ENCODE measurements at places on chromosomes 3 and 15. TPM values are rescaled to one million over a fixed set of nuclear protein-coding genes. Genes with fewer than 3 reads are reported as not detected.

The SCN5A gene
- 0.39 TPM for total RNA-seq

DNA sequence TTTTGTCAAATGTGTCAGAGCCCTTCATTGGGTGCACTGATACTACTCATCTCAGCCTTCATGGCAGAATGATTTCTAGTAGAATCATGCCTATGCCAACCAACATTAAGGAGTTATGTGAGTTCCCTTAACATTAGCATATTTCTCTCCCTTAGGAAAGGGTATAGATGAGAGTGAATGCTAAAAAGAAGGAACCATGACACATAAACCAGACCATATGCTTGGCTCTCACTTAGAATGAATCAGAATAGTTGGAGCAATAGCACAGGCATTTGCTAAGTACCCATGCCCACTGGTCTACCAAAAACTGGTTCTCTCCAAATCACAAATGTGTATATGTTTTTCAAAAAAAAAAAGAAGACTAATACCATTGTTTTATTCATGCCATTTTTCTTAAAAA lies 51.1 kb downstream of the STRIT1 start:
- DNase-seq, result no peak

- no peak for DNase-seq
These were observed 112.7 kb downstream of the NFKBIZ start for GRCh38 chr3:101962055-101962454.

GRCh38 chr15:63258658-63259057 lies 18.7 kb upstream of the APH1B start:
- no peak for DNase-seq

GRCh38 chr15:101148166-101148880 lies 103.5 kb downstream of the CHSY1 start:
- no peak for DNase-seq

DNA sequence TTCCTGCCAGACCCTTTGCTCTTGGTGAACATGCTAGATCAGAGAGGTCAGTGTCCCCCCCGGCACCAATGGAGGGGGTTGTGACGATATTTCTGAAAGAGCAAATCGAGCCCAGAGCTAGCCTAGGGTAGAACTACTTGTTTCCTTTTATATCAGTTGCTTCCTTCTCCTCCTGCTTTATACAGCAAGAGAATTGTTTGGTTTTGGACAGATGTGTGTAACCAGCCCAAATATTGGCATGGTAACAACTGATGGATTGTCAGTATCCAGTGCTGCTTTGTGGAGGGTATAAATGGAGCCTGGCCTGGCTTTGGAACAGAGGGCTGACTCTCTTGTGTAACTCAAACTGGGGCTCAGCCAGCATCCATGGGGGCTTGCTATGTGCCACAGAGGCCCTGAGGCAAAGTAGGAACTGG lies 27.2 kb downstream of the SNX1 start:
- DNase-seq, result peak; percentile 22

The ERC2 gene
- 2.5 TPM for total RNA-seq

DNA sequence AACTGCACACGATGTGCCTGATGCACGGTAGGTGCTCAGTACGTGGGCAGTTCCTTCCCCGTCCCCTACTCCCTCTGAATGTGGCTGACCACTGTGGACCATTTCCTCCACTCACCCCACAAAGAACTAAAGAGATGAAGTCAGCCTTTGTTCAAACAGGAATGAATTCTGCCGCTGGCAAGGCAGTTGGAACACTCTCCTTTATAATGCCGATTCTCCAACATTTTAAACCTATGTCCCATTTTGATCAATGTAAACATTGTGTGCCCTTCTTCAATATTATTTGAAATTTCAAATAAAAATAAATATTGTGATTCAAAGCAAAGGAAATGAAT lies 57.5 kb upstream of the MEF2A start:
- peak; percentile 36 for DNase-seq

GRCh38 chr15:57496946-57497869 lies 94.5 kb upstream of the MYZAP start:
- DNase-seq, result no peak

DNA sequence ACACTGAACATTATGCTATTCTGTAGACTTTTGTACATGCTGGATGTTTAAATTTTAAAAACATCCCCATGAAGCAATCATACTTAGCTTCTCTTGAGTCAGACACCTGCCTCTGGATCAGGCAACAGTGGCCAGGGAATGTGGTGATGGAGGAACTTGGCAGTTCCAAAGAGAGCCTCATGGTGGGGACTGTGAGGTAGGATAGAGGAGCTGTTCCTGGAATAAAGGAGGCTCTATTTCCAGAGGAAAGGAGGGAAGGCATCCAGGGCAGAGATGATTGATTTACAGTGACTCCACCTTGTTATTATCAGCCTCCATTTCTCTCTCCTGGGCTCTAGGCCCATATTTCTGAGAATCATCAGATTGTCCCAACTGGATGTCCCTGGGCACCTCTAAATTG lies 35.0 kb upstream of the ABHD17C start:
- no peak for DNase-seq

DNA sequence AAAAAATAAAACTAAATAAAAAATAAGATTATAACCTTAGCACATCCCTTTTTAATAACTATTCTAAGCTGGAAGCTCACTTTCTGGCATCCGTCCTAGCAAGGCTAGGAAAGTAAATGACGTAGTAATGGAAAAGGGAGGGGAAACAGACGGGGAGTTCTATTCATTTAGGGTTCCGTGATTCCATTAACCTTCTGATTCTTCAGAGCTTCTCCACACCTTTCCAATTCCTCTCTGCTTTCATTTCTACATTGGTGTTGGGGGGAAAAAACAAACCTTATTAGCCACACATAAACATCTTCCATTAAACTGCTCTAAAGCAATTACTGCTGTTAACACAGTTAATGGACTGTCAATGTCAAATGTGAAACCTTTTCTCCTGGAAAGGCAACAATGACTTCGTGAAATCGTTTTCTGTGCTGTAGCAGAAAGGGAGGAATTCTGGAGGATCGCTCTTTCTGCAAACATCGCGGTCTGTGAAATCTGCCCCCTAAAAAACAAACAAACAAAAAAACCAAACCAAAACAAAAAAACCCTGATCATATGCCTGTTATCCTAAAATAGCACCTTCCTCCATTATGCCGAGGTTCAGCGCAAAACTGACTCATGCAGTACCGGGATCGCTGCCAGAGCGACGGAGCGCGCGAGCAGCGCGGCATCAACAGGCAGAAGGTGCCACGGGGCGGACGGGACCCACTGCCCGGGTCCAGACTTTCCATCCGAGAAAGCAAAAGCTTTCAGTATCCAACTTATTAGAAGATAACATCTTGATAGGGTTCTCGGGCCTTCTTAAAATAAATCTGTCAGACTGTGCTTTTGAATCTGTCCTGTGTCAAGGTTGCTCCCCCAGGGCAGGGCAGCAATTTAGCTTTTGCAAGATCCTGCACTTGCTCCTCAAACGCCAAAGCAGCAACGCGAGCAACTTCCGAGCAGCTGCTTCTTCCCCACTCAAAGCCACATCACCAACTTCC lies 156.2 kb downstream of the FGF12 start:
- DNase-seq, result no peak

DNA sequence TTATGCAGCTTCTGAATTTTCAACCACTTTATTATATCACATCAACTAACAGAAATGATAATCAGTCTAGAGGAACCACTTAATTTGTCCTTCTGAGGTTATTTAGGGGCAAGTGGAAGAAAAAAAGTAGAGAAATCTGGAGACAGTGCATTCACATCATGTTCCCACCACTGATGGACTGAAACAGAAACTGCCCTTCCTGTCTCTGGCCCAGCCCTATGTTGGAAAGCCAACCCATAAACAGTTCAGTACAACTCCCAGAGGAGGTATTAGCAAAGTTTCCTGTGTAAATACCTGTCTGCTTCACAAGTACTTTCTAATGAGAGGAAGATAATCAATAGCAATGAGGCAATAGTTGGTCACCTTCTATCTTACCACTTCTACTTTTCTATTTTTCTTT lies 205.8 kb downstream of the SSR3 start:
- no peak for DNase-seq

GRCh38 chr15:39251413-39252133 lies 329.3 kb upstream of the THBS1 start:
- peak; percentile 50 for DNase-seq

- no peak for DNase-seq
These were observed 79.4 kb downstream of the AAGAB start for GRCh38 chr15:67174864-67175573.

The CHRNB4 gene
- total RNA-seq, result not detected

DNA sequence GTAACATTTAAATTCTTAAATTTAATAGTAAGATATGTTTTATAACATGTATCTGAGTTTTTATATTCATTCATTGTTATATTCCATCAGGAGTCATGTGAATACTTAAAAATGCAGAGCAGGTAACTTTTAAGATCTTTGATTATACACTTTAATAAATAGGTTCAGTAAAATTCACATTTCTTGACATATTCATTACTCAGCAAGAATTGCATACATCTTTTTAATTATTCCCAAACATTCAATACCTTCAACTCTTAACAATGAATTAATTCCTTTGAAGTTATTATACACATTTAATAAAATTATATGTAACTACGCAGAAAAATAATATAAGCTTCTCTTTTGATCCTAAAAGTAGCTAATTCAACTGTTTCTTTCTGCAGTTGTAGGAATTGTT lies 105.4 kb downstream of the CNTN4 start:
- DNase-seq, result no peak

The CYP1A1 gene
- total RNA-seq, result 0.69 TPM

DNA sequence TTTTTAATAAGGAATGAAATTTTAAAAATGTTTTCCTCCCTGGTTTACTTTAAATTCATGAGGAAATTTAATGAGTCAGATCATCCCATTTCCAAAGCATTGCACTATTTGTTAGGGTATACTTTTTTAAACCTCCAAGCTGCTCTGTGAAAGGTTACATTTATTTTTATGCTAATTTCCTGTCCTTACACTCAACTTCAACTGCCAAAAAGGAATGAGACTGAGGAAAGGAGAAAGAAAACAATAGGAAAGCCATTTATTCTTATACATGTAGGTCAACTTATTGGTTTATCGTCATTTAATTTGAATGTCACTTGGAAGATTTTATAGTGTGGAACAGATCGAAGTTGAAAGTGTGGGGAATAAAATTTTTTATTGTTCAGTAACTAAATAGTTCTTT lies 104.1 kb downstream of the ALCAM start:
- DNase-seq, result no peak

The C3orf85 gene
- total RNA-seq, result not detected

- DNase-seq, result peak; percentile 75
These were observed 252.3 kb downstream of the PTPRG start for GRCh38 chr3:61813636-61814035.

The SLC2A2 gene
- not detected for total RNA-seq

The DGKG gene
- 2.9 TPM for total RNA-seq

DNA sequence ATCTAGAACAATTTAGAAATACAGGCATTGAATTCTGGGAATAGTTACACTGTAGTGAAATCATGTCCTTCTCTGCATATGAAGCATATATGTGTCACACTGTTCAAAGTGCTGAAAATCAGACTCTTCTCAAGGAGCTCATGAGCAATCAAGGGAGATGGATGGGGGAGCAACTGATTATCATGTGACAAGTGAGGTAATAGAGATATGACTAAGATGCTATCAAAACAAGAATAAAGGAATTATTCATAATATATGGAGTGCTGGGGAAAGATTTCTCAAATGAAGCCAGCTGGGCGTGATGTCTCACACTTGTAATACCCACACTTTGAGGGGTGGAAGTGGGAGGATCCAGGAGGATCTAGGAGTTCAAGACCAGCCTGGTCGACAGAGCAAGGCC lies 74.9 kb upstream of the CHRNB4 start:
- no peak for DNase-seq

The BHLHE40 gene
- 51.7 TPM for total RNA-seq

DNA sequence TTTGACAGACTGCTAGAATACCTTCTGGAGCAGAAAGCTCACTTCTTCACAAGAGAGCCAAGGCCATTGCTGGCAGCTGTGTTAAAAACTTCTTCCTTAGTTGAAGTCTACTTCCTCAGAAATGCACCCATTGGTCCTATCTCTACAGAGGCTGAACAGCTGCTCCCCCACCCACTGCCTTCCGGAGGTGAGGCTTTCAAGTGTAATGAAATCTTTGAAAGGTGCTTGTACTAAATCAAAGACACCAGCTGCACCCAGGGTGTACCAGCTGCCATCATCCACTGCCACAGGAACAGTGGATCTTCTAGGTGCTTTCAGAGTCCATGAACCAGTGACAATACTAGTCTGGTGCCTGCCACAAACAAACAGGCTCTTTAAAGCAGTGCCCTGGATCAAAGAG lies 26.4 kb upstream of the HERC1 start:
- DNase-seq, result no peak

The KIF15 gene
- total RNA-seq, result 9.5 TPM

DNA sequence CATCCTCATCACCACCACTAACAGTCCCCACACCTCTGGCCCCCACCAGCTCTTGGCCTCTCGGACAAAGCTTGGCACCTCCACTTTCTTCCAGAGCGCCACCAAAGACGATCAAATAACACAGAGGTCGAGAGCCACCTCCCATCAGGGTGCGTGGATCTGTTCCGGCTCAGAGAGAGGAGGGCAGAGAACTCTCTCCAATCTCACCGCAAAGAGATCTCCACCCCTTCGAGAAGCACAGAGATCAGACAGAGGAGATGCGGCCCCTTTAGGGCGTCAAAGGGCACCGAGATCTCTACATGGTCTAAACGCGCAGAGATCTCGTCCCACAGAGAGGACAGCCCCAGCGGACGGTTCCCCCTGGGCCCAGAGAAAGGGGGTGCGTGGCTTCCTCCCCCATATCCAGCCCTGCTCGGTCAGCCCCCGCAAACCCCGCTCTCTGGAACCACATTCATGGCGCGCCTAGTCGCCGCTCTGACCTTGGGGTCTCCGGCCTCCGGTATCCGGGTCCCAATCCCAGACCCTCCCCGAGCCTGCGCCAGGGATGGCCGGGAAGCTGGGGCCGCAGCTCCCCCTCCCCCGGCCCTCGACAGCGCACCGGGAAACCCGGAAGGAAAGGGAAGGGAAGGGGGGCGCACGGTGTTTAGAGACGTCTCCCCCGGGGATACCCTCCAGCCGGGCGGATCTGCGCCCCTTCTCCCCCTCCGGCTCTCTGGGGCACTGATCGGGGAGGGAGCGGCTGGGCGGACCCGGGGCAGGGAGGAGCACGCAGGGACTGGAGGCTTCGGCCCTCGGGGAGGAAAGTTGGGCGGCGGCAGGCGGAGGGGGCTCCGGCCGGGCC lies 608 bp downstream of the SCN5A start:
- DNase-seq, result no peak

The FOXB1 gene
- not detected for total RNA-seq

The LSAMP gene
- 7.9 TPM for total RNA-seq

DNA sequence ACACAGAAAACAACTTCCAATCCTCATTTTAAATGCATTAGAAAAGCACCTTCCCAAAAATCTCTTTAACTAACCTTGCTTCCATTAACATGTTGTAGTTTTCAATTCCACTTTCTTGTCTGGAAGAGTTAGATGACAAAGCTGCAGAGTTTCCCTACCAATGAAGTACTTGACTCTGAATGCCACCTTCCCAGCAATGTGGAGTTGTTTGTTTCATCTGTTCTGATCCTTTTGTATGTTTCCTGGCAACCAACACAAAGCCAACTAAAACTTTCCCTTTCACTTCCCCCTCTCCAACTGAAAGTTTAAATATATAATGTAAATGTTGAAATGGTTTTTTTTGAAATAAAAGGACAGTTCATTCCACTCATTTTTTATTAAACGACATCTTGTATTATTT lies at the start of gene WDR49:
WDR49 (minus strand) TSS at position 183 of the 400 bp plus-strand sequence. CDS start 517 bp downstream, outside the sequence.
- DNase-seq, result peak; percentile 15
